HCEC 1CT (cell line): ENCODE measurements at places on chromosomes 5 and 9.

DNA sequence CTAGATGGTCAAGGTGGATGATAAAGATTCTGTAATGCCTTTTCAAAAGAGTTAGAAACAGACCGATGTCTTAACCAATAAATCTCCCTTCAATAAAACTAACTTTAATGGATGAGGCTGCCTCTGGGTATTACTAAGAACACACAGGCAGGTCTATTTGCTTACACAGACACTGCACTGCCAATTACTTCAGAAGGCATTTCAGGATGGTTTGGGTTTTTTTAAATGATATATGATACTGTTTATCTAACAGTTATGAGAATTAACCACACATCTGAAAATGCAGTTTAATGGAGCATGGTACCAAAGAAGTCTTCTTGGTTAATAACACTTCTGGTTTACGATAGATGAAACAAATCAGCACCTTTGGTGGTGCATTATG is 367.9 kb upstream of the GRAMD2B start:
- no peak for DNase-seq

- peak; percentile 14 for DNase-seq
These were observed 382.3 kb upstream of the SLC30A5 start for GRCh38 chr5:68711293-68712200.

DNA sequence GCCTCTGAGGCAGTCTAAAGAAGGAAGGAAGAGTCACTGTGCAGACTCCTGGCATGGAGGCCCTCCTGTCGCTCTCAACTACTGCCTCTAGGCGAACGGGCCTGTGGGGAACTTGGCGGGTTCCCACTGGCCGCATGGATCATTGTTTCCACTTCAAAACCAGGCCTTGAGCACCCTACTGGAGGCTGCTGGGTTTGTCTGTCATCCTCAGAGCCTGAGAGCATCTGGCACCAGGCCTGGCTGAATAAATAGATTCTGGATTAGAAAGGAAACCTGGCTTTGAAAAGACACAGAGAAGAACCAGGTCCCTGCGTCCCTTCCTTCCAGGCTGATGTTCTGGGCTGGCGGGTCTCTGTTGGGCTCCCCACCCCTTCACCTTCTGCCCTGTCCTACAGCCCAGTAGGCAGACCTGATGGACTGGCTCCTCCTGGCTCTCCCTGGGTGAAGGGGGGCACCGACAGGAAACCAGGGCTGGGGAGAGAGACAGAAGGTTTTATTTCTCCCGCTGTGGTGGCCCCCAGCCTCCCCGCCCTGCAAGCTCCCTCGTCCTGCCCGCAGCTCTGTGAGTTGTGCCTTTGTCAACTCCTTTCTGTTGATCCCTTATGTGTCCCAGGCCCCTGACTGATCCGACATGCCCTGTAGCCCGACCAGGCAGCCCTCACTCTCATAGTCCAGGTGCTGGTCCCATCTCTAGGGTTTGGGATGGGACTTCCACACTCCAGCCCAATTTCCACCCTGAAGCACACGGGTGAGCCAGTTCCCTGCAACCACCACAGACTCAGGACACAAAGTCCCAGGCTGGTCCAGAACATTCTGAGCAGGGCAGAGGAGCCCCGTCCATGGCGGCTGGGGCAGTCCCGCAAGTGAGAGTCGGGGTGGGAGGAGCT is 50.1 kb downstream of the ADAMTS2 start:
- DNase-seq, result no peak

DNA sequence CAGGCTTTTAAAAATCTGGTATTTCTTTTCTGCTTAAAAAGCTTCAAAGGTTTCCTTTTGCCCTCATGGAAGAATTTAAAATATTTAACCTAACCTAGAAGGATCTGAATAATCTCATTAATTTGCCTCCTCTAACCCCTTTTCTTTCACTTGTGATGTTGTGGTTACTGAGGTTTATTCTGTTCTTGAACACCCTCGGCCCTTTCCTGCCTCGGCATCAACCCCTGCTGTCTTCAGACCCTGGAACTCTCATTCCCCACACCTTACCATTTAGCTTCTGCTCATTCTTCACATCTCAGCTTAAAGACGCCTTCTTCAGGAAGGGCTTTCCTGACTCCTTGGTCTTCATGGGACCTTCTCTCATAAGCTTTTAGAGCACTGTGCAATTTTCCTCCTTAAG is 131.4 kb upstream of the MAN2A1 start:
- no peak for DNase-seq

- no peak for DNase-seq
These were observed 3.8 kb downstream of the BRINP1 start for GRCh38 chr9:119365291-119366027.

GRCh38 chr9:107894572-107895261 is 405.1 kb upstream of the KLF4 start:
- DNase-seq, result peak; percentile 77

GRCh38 chr9:136153381-136154065 is 34.8 kb upstream of the TMEM250 start:
- no peak for DNase-seq

- DNase-seq, result no peak
These were observed 390.4 kb downstream of the EBF1 start for GRCh38 chr5:158709279-158709678.

- DNase-seq, result no peak
These were observed 37.9 kb downstream of the NRG2 start for GRCh38 chr5:140005145-140005591.

- DNase-seq, result no peak
These were observed 121.6 kb upstream of the ADAMTS16 start for GRCh38 chr5:5018578-5018970.

GRCh38 chr5:124461941-124462340 is 284.5 kb downstream of the ZNF608 start:
- no peak for DNase-seq

- no peak for DNase-seq
These were observed 185.9 kb upstream of the ZNF618 start for GRCh38 chr9:113690055-113690740.

DNA sequence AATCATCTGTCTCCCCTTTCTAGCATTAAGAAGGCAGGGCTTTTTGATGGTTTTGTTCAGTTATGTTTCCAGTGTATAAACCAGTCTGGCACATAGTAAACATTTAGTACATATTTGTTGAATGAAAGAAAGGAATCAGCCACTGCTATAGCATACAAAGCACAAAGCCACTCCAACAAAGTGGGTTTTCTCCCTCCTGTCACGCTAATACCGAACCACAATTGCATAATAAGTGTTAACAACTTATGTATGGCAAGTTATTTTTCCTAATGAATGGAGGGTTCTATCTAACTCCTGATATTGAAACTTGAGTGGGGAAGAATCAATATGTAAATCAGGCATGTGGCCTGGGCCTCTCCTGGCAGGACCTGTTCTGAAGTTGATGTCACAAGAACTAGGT is 53.9 kb downstream of the PRUNE2 start:
- no peak for DNase-seq

DNA sequence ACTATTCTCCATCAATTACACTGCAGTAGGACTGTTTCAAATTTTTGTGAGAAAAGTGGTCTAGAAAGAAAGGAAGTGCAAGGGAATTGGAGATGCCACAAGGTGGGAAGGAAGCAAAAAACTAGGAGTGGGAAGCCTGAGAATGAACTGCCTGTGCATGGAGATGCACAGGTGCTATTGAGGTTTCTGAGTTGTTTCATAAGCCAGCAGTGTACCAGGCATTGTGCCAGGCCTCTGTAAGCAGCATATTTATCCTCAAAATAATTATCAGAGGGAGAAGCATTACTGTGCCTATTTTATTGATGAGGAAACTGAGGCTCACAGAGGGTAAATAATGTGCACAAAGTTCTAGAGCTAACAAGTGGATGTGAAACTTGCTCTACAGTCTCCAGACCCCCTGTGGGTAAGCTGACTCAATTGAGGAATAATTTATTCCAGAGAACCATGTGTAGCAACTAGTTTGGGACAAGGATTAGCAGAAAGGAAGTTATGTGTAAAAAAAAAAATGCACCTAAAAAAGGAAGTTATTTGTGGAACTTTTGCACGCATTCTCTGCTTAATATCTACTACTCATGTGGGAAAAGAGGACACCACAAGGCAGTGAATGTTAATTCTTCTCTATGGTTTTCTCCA is 96.7 kb downstream of the SNCAIP start:
- no peak for DNase-seq

DNA sequence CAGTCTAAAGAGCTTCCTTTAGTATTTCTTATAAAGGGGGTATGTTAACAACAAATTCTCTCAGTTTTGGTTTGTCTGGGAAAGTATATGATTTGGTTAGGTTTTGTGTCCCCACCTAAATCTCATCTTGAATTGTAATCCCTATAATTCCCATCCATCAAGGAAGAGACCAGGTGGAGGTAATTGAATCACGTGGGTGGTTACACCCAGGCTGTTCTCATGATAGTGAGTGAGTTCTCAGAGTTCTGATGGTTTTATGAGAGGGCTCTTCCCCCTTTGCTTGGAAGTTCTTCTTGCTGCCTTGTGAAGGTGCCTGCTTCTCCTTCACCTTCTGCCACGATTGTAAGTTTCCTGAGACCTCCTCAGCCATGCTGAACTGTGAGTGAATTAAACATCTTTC is 109.1 kb downstream of the MACIR start:
- DNase-seq, result no peak
